ENCODE measurements at places on chromosomes 7 and 10.

DNA sequence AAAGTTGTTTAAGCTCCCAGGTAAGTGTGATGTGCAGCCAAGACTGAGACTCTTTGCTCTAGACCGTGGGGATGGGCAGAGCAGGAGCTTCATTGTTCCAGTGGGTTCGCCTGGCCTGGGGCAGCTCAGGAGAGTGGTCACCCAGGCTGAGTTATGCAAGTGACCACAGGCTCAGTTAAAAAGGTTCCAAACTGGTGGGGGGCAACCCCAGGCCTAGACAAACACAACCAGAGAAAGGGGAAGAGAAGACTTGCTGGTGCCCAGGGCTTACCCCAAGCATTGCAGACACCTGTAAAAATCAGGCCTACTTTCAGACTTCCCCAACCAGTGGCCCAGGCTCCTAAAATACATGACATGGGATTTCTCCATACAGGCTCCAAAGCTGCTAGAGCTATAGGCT is 21.6 kb downstream of the CREB3L2 start:
- H3K36me3 ChIP-seq = no peaks in the 10 kb centered on the region
- H3K4me1 ChIP-seq = peaks cover 34% of the 10 kb centered on the region

- no peak overlapping the region for H3K4me3 ChIP-seq
- no peak overlapping the region for H3K27ac ChIP-seq
- no peaks in the 10 kb centered on the region for H3K36me3 ChIP-seq
- no peaks in the 10 kb centered on the region for H3K27me3 ChIP-seq
- DNase-seq = no peak
Observed at GRCh38 chr7:18344536-18344935, 151.0 kb upstream of the HDAC9 start.

DNA sequence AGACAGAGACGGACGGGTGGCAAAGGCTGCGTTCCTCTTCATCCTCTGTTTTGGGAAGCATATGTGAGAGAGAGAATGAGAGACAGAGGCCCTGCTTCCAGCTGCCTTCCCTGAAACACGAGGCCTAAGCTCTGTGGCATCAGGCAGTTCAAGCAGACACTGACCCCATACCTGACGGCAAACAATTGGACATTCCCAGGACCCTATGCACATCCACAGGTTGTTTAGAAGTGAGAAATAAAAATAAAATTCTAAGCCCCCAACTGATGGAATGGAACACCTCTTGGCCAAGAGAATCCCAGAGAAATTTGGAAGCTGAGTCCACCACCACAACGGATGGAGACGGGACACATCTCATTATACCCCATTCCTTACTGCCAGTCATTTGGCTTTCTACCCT is 105.3 kb downstream of the CPXM2 start:
- DNase-seq = no peak
- H3K4me1 ChIP-seq = no peaks in the 10 kb centered on the region
- H3K4me3 ChIP-seq = no peak overlapping the region
- no peaks in the 10 kb centered on the region for H3K27me3 ChIP-seq

- no peaks in the 10 kb centered on the region for H3K36me3 ChIP-seq
- no peak overlapping the region for H3K27ac ChIP-seq
- H3K27me3 ChIP-seq = no peaks in the 10 kb centered on the region
- no peak for DNase-seq
- no peak overlapping the region for H3K4me3 ChIP-seq
Observed at GRCh38 chr10:99966306-99966705, 43.4 kb downstream of the DNMBP start.

DNA sequence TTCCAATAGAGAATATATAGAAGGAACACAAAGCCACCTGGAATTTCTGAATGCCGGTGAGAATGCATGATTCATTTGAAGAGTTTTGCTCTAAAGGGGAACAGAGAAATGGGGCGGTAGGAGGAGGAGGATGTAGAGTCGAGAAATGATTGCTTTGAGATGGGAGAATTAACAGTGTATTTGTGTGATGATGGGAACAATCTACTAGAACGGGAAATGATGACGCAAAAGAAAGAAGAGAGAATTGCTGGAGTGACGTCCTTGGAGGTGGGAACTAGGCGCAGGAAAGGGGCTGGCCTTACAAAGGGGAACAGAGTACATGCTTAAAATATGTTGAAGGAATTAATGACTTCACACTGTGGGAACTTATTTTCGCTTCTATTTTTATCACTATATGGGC is 188.1 kb downstream of the SDHAF3 start:
- no peaks in the 10 kb centered on the region for H3K27me3 ChIP-seq
- H3K4me3 ChIP-seq = no peak overlapping the region
- no peaks in the 10 kb centered on the region for H3K36me3 ChIP-seq
- H3K27ac ChIP-seq = no peak overlapping the region
- DNase-seq = no peak

DNA sequence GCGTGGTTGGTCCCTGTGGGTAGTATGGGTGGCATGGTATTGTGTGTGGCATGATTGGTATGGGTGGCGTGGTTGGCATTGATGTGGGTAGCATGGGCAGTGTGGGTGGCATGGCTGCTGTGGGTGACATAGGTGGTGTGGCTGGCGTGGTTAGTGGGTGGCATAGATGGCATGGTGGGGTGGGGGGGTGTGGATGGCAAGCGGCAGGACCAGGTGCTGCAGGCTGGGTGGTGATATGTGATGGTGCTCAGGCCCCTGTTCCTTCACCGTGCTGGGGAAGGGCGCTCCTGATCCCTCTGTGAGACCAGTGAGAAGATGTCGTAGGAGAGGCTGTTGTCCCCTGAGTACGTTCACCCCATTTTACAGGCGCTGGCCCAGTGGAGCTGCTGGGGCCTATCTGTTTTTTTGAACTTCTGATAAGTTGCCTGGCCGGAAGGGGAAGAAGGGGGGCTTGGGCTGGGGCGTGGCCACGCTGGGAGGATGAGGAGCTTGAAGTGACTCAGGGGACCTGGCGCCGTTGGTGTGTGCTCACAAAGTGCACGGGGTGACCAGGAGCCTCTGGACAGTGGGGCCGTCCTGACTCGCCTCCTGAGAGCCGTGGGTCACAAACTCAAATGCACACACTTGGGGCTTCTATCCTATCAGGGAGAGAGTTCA is 17.5 kb downstream of the INPP5A start:
- H3K4me3 ChIP-seq = no peak overlapping the region
- peak; percentile 39 for DNase-seq
- H3K27ac ChIP-seq = no peak overlapping the region

GRCh38 chr10:24255115-24255880 is 46.4 kb downstream of the KIAA1217 start:
- no peak overlapping the region for H3K27ac ChIP-seq
- H3K4me1 ChIP-seq = peaks cover 40% of the 10 kb centered on the region
- no peak for DNase-seq
- H3K4me3 ChIP-seq = no peak overlapping the region

- H3K27me3 ChIP-seq = no peaks in the 10 kb centered on the region
- no peaks in the 10 kb centered on the region for H3K36me3 ChIP-seq
- DNase-seq = no peak
- no peaks in the 10 kb centered on the region for H3K4me1 ChIP-seq
- no peak overlapping the region for H3K4me3 ChIP-seq
Observed at GRCh38 chr7:11217848-11218565, 244.3 kb downstream of the PHF14 start.

- H3K36me3 ChIP-seq = no peaks in the 10 kb centered on the region
- H3K27me3 ChIP-seq = no peaks in the 10 kb centered on the region
- no peak overlapping the region for H3K27ac ChIP-seq
Observed at GRCh38 chr7:148503900-148504487, 86.6 kb upstream of the C7orf33 start.

DNA sequence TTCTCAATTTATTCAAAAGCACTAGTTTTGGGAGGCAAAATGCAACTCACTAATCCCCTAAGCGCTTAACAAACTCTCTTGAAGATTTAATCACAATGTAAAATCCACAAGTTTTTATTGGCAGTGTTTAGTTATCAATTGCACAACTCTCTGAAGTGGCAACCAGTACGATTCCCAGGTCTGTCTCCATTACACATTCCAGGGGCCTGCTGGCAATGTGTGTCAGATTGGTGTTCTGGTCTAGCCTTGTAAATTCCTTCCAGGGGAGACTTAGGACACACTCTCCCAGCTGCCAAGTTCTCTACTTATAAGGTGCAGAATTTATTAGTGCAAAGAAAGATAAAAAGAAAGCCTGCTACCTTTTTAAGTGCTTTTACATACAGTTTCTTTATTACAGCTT is 164.7 kb upstream of the HPS1 start:
- no peak overlapping the region for H3K27ac ChIP-seq
- H3K4me3 ChIP-seq = no peak overlapping the region
- H3K36me3 ChIP-seq = no peaks in the 10 kb centered on the region
- DNase-seq = no peak
- no peaks in the 10 kb centered on the region for H3K4me1 ChIP-seq

- H3K4me1 ChIP-seq = peaks cover 14% of the 10 kb centered on the region
- no peak for DNase-seq
- no peaks in the 10 kb centered on the region for H3K36me3 ChIP-seq
- H3K4me3 ChIP-seq = peak overlapping the region; percentile 17
- H3K27me3 ChIP-seq = no peaks in the 10 kb centered on the region
Observed at GRCh38 chr10:84193846-84194423, 402 bp upstream of the CDHR1 start.

GRCh38 chr10:111990734-111991133 is 192.8 kb downstream of the GPAM start:
- H3K4me3 ChIP-seq = no peak overlapping the region
- no peaks in the 10 kb centered on the region for H3K4me1 ChIP-seq
- H3K36me3 ChIP-seq = no peaks in the 10 kb centered on the region
- H3K27ac ChIP-seq = no peak overlapping the region

GRCh38 chr10:131657985-131658330 is 242.8 kb upstream of the PPP2R2D start:
- no peak overlapping the region for H3K27ac ChIP-seq
- H3K36me3 ChIP-seq = no peaks in the 10 kb centered on the region
- DNase-seq = no peak
- no peaks in the 10 kb centered on the region for H3K4me1 ChIP-seq
- H3K27me3 ChIP-seq = no peaks in the 10 kb centered on the region
- H3K4me3 ChIP-seq = no peak overlapping the region

DNA sequence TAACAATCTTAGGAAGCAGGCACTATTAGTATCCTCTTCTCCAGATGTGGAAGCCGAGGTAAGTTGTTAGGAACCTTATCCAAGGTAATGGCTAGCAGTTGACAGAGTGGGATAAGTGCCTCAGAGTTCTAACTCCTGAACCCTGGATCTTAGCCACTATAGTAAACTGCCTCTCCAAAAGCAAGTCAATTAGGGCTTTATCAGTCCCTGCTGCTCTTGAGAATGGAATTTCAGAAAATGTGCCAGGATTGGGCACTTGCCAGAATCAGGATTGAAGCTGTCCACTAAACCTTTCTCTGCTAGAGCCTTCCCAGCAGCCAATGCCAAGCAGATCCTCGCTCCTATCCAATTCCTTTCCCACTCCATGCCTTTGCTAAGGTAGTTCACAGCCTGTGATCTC is 777.5 kb upstream of the POM121L12 start:
- H3K27me3 ChIP-seq = no peaks in the 10 kb centered on the region
- no peaks in the 10 kb centered on the region for H3K36me3 ChIP-seq
- H3K4me1 ChIP-seq = no peaks in the 10 kb centered on the region
- H3K4me3 ChIP-seq = no peak overlapping the region
- no peak for DNase-seq
- H3K27ac ChIP-seq = no peak overlapping the region

DNA sequence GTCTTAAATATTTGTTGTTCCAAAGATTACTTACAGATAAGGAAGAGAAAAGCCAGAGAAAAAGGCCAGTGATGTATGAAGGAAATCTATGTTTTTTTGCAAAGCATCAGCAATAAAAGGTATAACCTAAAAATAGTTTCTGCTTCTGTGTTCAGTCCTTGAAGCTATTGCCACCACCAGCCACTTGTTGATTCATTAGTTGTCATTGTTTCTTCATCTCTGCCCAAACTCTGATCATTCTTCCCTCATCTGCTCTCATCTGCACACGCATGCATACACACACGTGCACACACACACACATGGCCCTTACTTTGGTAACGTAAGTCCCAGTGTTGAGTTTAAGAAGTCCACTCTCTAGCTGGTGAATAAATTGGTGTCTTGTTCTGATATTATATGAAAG is 540.7 kb downstream of the GATA3 start:
- H3K27me3 ChIP-seq = no peaks in the 10 kb centered on the region
- H3K27ac ChIP-seq = no peak overlapping the region
- no peaks in the 10 kb centered on the region for H3K36me3 ChIP-seq
- DNase-seq = no peak
- no peak overlapping the region for H3K4me3 ChIP-seq
- H3K4me1 ChIP-seq = no peaks in the 10 kb centered on the region

GRCh38 chr7:98831641-98832221 is 38.1 kb downstream of the TMEM130 start:
- no peak overlapping the region for H3K27ac ChIP-seq
- H3K27me3 ChIP-seq = no peaks in the 10 kb centered on the region
- no peaks in the 10 kb centered on the region for H3K36me3 ChIP-seq
- H3K4me3 ChIP-seq = no peak overlapping the region
- peaks cover 3% of the 10 kb centered on the region for H3K4me1 ChIP-seq
- peak; percentile 12 for DNase-seq

- no peaks in the 10 kb centered on the region for H3K27me3 ChIP-seq
- peaks cover 21% of the 10 kb centered on the region for H3K4me1 ChIP-seq
- no peak overlapping the region for H3K4me3 ChIP-seq
- DNase-seq = no peak
- H3K27ac ChIP-seq = no peak overlapping the region
Observed at GRCh38 chr10:102403115-102403514, 7.6 kb downstream of the NFKB2 start.

GRCh38 chr10:89427629-89428028 is 13.3 kb downstream of the IFIT5 start:
- no peaks in the 10 kb centered on the region for H3K27me3 ChIP-seq
- DNase-seq = no peak
- H3K4me1 ChIP-seq = peaks cover 21% of the 10 kb centered on the region
- H3K4me3 ChIP-seq = no peak overlapping the region
- H3K27ac ChIP-seq = no peak overlapping the region
- no peaks in the 10 kb centered on the region for H3K36me3 ChIP-seq

GRCh38 chr10:114265392-114266053 is 26.5 kb downstream of the VWA2 start:
- peak overlapping the region; percentile 24 for H3K27ac ChIP-seq
- DNase-seq = no peak
- H3K4me3 ChIP-seq = no peak overlapping the region
- peaks cover 27% of the 10 kb centered on the region for H3K4me1 ChIP-seq
- no peaks in the 10 kb centered on the region for H3K27me3 ChIP-seq

DNA sequence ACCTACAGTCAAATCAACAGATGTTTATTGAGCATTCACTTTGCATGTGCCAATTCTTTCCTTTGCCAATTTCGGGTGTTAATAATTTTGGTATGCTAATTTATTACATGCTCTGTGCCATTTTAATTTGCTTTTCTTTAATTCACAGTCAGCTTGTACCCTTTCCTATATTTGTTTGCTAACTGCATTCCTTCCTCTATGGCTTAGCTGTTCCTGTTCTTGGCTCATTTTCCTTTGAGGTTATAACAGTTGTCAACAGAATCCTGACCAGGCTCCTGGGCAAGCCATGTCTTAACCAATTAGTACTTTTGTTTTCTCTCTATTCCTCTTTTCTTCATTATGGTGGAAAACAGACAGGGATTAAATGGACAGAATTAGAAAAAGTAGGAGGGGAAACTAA is 73.6 kb upstream of the RPA3 start:
- no peaks in the 10 kb centered on the region for H3K4me1 ChIP-seq
- no peak overlapping the region for H3K4me3 ChIP-seq
- no peak overlapping the region for H3K27ac ChIP-seq
- no peaks in the 10 kb centered on the region for H3K27me3 ChIP-seq
- H3K36me3 ChIP-seq = no peaks in the 10 kb centered on the region

Measured in body of pancreas (tissue), 4 donors.